ENCODE measurements at places on chromosomes 5 and 9.

- no peak overlapping the region for H3K4me3 ChIP-seq
- H3K27ac ChIP-seq, result no peak overlapping the region
- no peaks in the 10 kb centered on the region for H3K36me3 ChIP-seq
- no peaks in the 10 kb centered on the region for H3K27me3 ChIP-seq
- DNase-seq, result no peak
Measured at GRCh38 chr5:94180761-94181160, 437.6 kb downstream of the KIAA0825 start.

- DNase-seq, result peak; percentile 45
- no peak overlapping the region for H3K4me3 ChIP-seq
- no peaks in the 10 kb centered on the region for H3K4me1 ChIP-seq
- no peaks in the 10 kb centered on the region for H3K36me3 ChIP-seq
Measured at GRCh38 chr5:27083449-27084415, 45.3 kb upstream of the CDH9 start.

- peak; percentile 78 for DNase-seq
- no peaks in the 10 kb centered on the region for H3K27me3 ChIP-seq
- no peaks in the 10 kb centered on the region for H3K4me1 ChIP-seq
Measured at GRCh38 chr5:45507178-45507577, 189.0 kb downstream of the HCN1 start.

GRCh38 chr5:177446200-177447065 is at the start of gene PRR7:
Gene PRR7, plus strand, starts transcription at chr5:177446814. Its CDS starts 8,254 bp downstream, at chr5:177455068.
- peak; percentile 90 for DNase-seq
- peaks cover 42% of the 10 kb centered on the region for H3K27me3 ChIP-seq
- H3K4me3 ChIP-seq, result peak within 1 kb of the TSS; percentile 58
- peaks cover 31% of the 10 kb centered on the region for H3K4me1 ChIP-seq

GRCh38 chr9:20630241-20630943 is 8.1 kb upstream of the MLLT3 start:
- DNase-seq, result no peak
- H3K4me1 ChIP-seq, result no peaks in the 10 kb centered on the region
- H3K4me3 ChIP-seq, result no peak overlapping the region
- no peaks in the 10 kb centered on the region for H3K36me3 ChIP-seq

DNA sequence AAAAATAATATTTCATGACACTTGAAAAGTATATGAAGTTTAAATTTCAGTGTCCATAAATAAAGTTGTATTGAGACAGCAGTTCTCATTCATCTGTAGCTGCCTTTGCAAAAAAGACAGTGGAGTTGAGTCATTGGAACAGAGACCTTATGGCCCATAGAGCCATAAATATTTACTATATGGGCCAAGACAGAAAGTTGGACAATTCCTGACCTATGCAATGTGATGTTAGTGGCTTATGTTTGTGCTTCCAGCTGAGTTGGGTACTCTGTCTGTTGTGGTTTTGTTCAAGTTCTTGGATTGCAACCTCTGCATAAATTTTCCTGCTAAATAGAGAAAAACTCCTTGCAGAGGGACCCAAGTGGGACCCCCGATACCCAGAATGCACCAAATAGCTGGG is 69.8 kb downstream of the KCNIP1 start:
- no peak overlapping the region for H3K4me3 ChIP-seq
- no peaks in the 10 kb centered on the region for H3K36me3 ChIP-seq
- no peak overlapping the region for H3K27ac ChIP-seq
- peaks cover 70% of the 10 kb centered on the region for H3K27me3 ChIP-seq

DNA sequence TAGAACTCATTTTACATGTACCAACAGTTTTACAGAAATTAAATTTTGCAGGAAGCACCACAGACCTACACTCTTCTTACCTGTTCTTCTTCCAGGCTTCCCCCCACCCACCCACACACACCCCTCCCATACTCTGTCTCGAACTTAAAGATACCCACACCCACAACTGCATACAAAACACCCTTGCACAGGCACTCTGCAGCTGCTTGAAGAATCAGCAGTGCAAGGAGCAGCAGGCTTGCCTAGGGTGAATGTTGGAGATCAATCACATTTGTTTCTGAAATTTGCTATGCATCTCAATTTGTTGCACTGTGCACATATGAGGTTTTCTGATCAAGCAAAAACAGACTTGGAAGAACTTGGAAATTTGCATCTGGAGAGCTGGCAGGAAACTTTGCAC is 77.5 kb upstream of the TGFBR1 start:
- no peaks in the 10 kb centered on the region for H3K27me3 ChIP-seq
- DNase-seq, result no peak
- no peak overlapping the region for H3K27ac ChIP-seq
- peaks cover 10% of the 10 kb centered on the region for H3K4me1 ChIP-seq
